ENCODE measurements at places on chromosomes 12 and 14.

- no peak for DNase-seq
Measured at GRCh38 chr12:54940727-54941315, 43.7 kb downstream of the TESPA1 start.

GRCh38 chr14:98819132-98819866, 452.7 kb downstream of the BCL11B start:
- DNase-seq = no peak

DNA sequence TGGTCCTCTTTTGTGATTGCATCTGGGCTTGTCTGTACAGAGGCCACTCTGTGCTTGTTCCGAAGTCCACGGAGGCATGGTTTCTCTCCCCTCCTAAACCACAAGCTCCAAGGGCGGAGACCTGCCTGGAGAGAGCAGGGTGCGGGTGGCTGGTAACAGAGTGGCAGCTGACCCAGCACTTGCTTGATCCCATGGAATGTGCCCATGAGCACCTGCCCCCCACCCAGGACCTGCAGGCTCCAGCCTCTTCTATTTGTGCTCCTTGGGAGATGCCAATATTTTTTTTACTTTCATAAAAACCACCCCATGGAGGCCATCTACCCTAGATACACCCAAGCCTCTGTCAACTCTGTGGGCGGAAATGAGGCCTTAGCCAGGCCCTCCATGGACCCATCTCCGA, 104.7 kb downstream of the PRMT8 start:
- DNase-seq = no peak

- DNase-seq = no peak
Measured at GRCh38 chr12:1093166-1093751, 102.2 kb downstream of the ERC1 start.

- no peak for DNase-seq
Measured at GRCh38 chr12:81958406-81958805, 199.3 kb upstream of the PPFIA2 start.

DNA sequence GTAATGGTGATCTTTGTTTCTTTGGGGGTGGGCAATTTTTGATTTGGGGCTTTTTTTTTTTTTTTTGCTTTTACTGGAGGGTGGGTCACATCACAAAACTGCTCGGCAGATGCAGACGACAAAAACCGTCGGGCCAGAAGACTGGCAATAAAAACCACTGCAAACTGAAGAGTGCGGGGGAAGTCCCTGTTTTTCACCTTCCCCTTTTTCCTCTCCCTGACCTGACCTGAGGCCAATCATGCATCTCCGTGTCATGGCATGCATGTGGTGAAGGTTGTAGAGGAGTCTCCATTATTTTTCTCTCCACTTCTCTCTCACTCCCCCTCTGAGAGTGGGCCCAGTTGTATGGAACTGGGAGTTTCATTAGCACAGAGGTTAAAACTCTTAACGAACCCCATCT, 57.5 kb downstream of the AP5M1 start:
- no peak for DNase-seq

GRCh38 chr12:42442888-42443287, 116.9 kb downstream of the PPHLN1 start:
- no peak for DNase-seq

DNA sequence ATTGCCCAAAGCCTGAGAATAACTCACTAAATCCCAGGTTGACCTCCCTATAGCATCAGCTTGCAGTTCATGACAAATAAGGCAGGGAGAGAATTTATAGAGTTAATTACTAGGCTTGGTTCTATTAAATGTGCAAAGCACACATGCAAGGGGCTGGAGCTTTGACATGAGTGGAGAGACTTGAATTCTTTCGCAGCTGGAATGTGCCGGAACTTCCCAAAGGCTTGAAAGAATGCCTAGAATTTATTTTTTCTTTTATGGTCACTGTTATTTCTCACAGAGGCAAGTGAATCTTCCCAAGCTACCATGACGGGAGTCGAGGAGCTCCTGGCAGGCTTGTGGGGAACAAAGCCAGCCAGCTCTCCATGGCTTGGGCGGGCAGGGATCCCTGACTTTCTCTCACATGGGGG, 95.5 kb upstream of the USP44 start:
- no peak for DNase-seq

DNA sequence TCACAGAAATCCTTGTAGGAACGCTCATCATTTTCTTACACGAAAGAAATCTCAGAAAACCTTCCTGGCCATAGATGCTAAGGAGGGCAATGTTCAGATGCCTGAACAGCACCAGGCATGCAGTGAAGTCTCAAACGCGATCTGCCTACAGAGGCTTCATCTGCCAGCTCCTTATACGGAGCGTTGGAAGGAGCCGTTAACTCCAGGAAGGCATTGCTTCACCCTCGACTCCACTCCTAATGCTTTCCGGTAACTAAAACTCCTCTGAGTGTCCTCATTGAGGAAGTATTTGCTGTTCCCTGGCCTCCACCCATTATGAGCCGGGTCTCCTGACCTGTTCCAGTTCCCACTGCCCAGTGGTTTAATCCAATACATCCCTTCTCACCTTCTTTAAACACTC, 502.7 kb downstream of the BCL11B start:
- no peak for DNase-seq

GRCh38 chr14:105602799-105603793, 76.7 kb downstream of the TMEM121 start:
- no peak for DNase-seq

DNA sequence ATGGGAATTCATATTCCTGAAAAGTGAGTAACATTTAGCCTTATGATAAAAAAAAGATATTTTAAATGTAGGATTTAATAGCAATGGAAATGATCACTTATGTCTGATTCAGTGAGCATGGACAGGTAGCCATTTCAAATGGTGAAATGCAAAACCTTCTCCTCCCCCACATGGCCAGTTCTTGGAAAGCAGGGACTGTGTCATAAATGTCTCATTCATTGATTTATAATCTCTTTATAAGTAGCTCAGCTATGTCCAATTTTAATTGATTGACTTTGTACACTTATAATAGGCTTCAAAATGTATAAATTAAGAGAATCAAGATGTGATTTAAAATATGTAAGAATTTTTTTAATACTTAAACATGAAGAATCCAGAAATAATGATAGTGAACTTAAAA, 24.6 kb upstream of the SCFD1 start:
- no peak for DNase-seq

DNA sequence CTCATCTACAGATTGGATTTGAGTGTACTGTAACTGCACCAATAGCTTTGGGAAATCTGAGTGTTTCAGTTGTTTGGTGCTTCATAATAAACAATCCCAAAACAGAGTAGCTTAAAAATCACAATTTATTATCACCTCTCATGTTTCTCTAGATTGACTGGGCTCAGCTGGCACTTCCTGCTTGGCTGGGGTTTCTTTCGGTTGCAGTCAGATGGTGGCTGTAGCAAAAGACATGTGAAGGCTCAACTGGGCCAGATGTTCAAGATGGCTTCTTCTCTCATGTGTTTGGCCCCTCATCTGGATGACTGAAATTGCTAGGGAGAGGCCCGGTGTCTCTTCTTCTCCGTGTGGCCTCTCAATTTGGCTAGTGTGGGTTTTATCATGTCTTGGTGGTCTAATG, 12.1 kb upstream of the BMP4 start:
- DNase-seq = no peak

GRCh38 chr12:113098441-113099028, 37.0 kb downstream of the RASAL1 start:
- peak; percentile 98 for DNase-seq

GRCh38 chr14:61502459-61503093, 181.2 kb downstream of the PRKCH start:
- DNase-seq = no peak

DNA sequence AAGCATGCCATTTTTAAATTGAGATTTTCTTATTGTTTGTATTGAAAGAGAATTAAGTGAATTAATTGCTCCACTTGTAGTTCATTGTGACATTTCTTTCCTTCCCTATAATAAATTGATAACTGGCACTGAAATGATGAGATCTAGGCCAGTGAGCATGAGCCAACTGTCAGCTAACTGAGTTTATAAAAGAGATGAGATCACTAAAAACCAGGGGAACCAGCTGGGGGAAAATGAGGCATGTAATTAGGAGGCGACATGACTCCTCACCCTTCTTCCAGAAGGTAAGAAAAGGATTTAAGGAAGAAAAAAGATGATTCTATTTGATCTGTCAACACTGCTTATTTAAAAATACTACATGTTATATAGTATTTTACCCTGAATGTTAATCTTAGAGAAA, 104.5 kb upstream of the DNM1L start:
- no peak for DNase-seq

- no peak for DNase-seq
Measured at GRCh38 chr14:89899291-89899690, 55.2 kb downstream of the EFCAB11 start.

GRCh38 chr14:104436047-104436591, 143.4 kb upstream of the C14orf180 start:
- DNase-seq = no peak

DNA sequence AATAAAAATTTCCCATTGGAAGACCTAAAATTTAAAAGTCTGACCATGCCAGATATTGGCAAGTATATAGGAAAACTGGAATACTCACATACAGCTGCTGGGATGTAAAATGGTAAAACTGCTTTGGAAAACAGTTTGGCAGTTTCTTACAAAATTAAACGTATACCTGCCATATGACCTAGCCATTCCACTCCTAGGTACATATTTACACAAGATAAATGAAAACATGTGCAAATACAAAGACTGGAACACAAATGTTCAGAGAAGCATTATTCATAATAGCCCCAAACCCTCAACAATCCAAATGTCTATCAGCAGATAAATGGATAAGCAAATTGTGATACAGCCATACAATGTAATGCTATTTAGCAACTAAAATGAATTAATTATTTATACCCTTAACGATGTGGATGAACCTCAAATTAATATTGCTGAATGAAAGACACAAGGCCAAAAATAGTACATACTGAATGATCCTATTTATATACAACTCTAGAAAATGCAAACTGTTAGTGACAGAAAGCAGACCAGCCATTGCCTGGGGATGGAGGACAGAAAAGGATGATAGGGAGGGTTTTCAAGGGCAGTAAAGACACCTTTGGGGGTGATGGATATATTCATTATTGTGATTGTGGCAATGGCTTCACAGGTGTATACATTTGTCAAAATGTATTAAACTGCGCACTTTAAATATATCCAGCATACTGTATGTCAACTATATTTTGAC, 21.3 kb upstream of the TCP11L2 start:
- no peak for DNase-seq

- DNase-seq = peak; percentile 10
Measured at GRCh38 chr12:89574736-89575208, 48.9 kb upstream of the POC1B start.

GRCh38 chr12:38141861-38142260, 174.7 kb upstream of the ALG10B start:
- DNase-seq = no peak

DNA sequence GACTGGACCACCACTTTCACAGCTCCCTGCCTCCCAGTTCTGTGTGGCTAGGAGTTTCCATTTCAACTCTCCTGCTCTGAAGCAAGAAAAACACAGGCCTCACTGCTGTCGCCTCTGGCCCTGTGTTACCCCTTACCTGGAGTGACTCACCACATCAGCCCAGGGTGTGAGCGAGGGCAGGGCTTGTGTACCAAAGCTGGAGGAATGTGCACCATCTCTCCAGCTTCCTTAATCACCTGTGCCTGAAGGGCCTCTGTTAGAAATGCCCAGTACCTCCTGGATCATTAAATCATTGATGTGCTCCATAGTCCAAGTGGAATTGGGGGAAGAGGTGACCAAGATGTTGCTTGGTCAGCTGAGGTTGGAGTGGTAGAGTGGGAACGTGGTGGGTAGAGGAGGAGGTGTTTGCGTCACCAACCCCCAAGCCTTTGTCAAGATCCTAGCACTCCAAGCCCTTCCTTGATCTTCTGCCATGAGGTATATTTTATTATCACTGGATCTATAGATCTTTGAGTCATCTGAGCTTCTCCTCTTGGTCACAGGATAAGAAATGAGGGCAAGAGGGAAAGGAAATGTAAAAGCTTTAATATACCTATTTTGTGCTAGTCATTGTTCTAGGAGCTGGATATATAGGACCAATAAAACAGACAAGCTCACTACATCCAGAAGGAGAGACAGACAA, 51.3 kb downstream of the SSPN start:
- no peak for DNase-seq

- no peak for DNase-seq
Measured at GRCh38 chr12:72133497-72134055, 138.6 kb upstream of the TRHDE start.

- no peak for DNase-seq
Measured at GRCh38 chr12:26271024-26271423, 75.7 kb downstream of the SSPN start.

DNA sequence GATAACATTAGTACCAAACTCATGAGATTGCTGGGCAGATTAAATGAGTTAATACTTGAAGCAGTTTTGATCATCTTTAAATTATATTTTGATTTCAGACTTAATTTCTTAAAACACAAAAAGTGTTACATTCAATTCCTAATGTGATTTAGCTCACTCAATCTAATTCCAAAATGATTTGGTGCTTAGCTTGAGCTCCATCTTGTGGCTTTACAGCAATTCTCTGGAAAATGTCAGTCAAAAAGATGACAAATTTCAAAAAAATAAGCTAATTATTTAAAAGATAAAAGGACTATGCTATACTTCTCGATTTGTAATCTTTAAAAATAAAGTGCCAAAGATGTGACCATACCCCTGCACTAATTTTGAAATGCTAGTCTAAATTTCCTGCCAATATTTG, 10.1 kb downstream of the LLPH start:
- DNase-seq = no peak

DNA sequence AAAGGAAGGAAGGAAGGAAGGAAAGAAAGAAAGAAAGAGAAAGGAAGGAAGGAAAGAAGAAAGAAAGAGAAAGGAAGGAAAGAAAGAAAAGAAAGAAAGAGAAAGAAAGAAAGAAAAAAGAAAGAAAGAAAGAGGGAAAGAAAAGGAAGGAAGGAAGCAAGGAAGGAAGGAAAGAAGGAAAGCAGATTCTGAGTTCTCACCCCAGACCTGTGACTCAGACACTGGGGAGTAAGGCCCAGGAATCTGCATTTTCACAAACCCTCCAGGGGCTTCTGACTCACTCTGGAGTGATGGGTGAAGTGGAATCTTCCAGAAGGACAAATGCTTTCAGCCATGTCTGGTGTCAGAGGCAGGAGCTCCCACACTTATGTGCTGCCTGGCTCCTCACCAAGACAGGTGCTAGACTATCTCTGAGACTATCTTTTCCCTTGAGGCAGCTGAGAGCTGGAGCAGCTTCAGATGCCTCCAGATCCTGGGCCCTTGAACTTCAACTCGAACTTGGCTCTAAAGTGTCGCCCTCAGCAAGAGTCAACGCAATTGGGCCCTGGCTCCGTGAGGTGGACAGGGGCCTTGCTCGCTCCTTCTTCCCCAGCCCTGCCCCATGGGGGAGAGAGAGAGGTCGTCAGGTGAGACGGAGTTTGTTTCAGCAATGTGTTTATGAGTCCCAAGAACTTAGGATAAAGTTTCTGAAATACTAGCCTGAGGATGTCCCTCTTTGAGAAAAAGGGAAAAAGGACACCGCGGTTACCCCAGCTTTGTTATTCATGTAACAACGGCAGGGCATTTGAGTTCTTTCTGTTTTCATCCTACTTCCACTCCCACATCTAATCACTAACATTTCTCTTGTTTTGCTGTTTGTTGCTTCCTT, 19.8 kb upstream of the SCARB1 start:
- no peak for DNase-seq
